ENCODE measurements at places on chromosomes 6 and 20. TPM values are rescaled to one million over a fixed set of nuclear protein-coding genes. Genes with fewer than 3 reads are reported as not detected.

ARG1 gene
- total RNA-seq, result not detected

SSTR4 gene
- total RNA-seq, result not detected

HSD17B8 gene
- total RNA-seq, result 11.4 TPM

ABHD16B gene
- not detected for total RNA-seq

GSTA3 gene
- not detected for total RNA-seq

PPP1R3D gene
- total RNA-seq, result 5.6 TPM

CALHM6 gene
- 0.33 TPM for total RNA-seq

DZANK1 gene
- total RNA-seq, result 0.83 TPM

MLN gene
- total RNA-seq, result not detected

OSBPL2 gene
- total RNA-seq, result 27.9 TPM

POM121L2 gene
- not detected for total RNA-seq

RIN2 gene
- total RNA-seq, result 61.4 TPM

BPIFB1 gene
- total RNA-seq, result not detected

UST gene
- 19.5 TPM for total RNA-seq
